ENCODE measurements at places on chromosomes 13 and 19.
A peak's percentile ranks its signal among the peaks of the same experiment; 100 is the strongest.

- DNase-seq, result no peak
These were observed 1646.2 kb upstream of the SPRY2 start for GRCh38 chr13:81987159-81987558.

DNA sequence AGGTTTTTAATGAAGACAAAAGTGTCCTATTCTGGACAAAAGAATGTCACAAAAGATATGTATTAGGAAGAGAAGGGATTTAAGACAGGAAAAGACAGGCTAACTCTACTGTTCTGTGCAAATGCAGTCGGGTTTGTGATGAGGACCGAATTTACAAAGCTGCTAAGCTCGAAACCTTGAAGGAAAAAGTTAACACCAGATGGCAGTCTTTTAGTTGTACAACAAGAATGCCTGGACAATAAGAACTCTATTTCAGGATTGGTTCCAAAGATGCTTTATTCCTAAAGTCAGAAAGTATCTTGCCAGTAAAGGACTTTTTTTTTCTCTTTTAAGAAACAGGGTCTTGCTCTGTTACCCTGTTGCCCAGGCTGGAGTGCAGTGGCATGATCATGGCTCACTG is 51.1 kb downstream of the HS6ST3 start:
- DNase-seq, result peak; percentile 2

DNA sequence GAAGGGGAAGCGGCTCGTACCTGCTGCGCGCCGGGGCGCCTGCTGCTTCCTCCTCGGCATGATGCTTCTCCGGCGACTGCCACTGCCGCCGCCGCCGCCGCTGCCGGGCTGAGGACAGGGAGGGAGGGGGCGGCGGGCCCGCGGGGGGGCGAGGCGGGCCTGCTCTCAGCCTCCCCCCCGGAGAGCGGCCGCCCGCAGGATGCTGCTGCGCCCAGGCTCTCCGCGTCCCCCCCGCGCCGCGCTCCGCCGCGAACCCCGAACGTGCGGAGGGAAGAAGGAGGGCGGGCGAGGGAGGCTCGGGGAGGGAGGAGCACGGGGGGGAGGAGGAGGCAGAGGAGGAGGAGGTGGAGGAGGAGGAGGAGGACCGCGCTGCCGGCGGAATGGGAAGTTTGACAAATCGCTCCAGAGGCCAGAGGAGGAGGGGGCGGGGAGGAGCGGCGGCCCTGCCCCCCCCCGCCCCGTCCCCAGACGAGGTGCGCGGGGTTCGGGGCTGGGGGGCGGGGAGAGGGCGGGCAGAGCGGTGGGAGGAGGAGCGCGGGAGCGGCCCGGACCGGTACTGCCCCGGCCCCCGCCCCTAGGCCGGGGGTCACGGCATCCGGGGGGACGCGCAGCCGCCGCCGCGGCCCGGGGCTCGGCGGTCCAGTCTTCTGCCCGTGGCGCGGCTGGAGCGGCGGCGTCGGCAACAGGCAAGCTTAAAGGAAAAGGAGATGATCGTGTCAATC is at the start of gene TSHZ3:
TSS of gene TSHZ3 (minus strand) at position 277 of the 722 bp plus-strand sequence. CDS start at position 60, 217 bp downstream.
- DNase-seq, result peak; percentile 34

- no peak for DNase-seq
These were observed 64.1 kb downstream of the SLC15A1 start for GRCh38 chr13:98688373-98688772.

GRCh38 chr19:9597027-9597426 is 12.7 kb upstream of the ZNF121 start:
- peak; percentile 33 for DNase-seq

- no peak for DNase-seq
These were observed 1890.9 kb downstream of the PCDH9 start for GRCh38 chr13:65339241-65339640.

DNA sequence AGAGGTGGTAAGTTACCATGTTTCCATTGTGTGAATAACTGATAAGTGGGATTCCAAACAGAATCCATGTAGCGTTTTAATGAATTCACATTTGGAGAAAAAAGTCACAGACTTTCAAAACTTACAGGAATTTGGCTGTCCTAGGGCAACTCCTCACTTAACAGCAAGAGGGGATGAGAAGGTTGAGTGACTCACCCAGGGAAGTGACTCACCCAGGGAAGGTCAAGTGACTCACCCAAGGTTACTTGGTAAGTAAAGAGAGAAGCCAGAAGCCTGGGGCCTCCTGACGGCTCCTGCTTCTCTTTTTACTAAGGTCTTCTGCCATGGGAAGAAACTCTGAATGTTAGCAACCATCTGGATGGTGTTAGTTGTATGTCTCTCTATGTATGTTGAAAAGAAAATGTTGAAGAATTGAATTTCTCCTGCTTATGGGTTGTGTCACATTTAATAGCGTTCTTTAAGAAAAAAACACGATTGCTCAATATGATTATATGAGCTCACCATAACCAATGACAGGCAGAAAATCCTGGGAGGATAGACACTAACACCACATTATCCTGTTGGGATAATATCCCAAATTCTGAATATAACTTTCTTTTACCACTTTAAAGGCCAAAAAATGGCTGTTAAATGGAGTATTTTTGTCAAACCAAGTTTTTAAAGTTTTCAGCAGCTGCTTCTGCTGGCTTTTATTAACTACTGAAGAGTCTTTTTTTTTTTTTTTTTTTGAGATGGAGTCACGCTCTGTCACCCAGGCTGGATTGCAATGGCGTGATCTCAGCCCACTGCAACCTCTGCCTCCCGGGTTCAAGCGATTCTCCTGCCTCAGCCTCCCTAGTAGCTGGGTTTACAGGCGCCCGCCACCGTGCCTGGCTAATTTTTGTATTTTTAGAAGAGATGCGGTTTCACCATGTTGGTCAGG is 195.6 kb downstream of the GGACT start:
- peak; percentile 99 for DNase-seq

DNA sequence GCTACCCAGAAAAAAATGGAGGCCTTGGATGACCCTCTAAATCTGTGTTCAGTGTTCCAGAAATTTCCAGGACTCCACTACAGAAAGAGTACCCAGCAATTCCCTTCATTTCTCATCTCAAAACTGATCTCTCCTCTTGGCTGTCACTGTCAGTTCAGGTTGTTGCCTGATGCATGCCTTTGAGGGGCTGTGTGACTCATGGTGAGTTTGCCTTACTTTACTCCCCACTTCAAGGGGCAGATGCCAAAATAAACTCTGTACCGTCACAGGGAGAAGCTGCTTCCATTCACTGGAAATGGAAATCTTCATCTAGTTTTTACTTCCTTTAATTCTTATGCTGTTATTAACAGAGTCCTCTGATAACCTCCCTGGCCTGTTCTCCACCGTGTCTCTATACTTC is 1075.0 kb downstream of the DIAPH3 start:
- no peak for DNase-seq

DNA sequence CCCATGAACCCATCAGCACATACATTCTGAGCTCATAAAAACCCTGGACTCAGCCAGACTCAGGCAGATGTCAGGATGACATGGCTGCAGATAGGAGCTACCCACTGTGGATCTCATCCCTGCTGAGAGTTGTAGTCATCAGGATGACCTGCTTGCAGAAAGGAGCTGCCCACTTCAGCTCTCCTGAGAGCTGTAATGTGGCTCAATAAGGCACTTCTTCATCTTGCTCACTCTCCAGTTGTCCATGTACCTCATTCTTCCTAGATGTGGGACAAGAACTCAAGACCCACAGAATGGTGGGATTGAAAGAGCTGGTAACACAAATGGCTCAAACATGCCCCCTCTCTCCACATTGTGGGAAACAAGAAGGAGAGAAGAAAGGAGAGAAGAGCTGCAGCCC is 58.2 kb downstream of the SLITRK1 start:
- no peak for DNase-seq

GRCh38 chr19:35332817-35333216 is 3.8 kb downstream of the CD22 start:
- no peak for DNase-seq

- no peak for DNase-seq
These were observed 528.1 kb downstream of the DIAPH3 start for GRCh38 chr13:59635589-59635988.

- no peak for DNase-seq
These were observed 2.1 kb downstream of the EFNB2 start for GRCh38 chr13:106533101-106533942.

DNA sequence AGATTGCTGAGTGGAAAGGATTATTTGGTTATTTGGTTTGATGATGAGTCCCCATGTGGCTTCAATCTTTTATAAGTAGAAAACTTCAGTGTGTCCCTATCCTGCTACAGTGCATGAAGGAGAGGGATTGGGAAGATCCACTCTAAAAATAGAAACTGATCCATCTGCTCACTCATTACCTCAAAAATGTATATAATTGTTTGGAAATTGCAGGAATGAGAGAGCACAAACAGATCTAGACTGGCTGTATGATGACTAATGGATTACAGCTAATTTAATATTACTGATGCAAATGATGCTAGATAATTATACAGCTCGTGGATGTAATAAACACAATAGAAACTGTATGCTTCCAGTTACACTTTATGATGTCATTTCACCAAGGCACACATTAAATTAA is 625.3 kb upstream of the PRR20A start:
- DNase-seq, result no peak

DNA sequence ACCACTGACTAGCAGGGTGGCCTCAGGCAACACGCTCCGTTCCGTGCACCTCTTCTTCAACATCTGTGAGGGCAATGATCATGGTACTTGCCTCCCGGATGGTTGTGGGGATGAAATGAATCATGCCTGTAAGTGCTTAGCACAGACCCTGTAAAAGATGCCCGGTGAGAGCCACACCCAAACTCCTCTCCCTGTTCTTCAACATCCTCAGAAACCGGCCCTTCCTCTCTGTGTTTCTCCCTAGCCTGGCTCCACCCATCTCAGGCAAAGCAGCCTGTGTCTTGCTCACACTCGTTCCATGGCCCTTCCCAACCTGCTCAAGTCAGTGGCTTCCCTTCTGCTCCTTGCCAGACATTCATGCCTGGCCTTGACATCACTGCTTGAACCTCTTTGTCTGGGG is 5.8 kb upstream of the DMKN start:
- DNase-seq, result no peak

DNA sequence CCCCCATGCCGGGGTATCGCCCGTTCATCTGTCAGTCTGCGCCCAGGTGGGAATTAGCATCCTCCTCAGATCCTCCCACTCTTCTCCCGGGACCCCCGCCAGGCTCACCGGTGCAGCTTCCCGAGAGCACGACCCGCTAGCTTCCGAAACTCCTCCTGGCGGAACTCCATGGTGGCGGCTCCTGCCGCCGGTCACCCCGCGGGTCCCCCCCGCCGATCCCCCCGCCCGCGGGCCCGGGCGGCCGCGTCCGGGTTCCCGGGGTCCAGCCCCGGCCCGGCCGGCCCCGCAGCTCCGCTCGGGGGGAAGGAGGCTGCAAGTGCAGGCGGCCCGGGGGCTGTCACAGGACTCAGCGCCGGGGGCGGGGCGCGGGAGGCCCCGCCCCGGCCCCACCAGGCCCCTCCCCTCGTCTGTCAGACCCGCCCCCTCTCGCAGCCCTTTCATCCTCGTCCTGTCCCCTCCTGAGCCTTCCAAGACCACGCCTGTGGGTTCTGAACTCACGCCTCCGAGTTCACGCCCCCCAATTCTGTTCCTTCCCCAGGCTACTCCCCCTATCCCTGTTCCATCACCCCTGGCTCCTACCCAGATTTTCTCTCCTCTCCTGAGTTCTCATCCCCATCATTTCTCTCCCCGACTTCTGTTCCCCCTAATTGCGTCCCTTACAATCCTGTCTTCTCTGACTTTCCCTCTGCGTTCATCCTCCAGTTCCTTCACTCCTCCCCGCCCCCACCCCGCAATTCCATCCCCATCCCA is at the start of gene SLC17A7:
TSS of gene SLC17A7 (minus strand) at position 318 of the 750 bp plus-strand sequence. CDS start at position 170, 148 bp downstream.
- no peak for DNase-seq

DNA sequence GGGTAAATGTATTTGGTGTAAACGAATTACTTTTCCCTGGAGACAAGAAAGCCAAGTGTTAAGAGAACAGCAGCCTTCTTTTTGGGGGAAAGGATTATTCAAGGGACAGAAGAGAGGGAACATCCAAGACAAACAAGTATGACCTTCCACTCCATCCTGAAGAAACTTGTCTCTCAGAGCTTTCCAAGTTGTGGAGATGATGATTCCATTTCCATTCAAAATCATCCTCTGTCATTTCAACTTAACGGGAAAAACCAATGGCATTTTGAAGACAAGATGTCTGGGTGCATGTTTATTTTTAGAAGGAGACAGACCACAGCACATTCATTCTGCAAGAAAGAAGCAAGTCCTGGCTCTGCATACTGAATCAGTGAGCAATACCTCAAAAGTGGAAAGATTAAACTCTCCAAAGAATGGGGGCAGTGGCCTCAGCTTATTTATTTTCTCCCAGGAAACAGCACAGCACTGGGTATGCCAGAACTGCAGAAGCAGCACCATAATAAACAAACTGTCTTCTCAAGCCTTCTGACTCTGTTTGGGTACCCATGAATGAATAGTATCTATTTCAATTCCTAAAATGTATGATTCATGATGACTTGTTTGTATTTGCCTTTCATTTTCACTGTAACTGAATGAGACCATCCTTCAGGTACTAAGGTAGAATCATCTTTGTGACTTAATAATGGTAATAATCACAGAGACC is 541.0 kb downstream of the RFC3 start:
- DNase-seq, result peak; percentile 66

- DNase-seq, result no peak
These were observed 588.3 kb upstream of the SLITRK1 start for GRCh38 chr13:84470528-84470927.

GRCh38 chr19:45577111-45577905 is 7.3 kb downstream of the OPA3 start:
- DNase-seq, result peak; percentile 53

GRCh38 chr19:13120817-13121216 is 2.8 kb downstream of the NACC1 start:
- DNase-seq, result no peak

DNA sequence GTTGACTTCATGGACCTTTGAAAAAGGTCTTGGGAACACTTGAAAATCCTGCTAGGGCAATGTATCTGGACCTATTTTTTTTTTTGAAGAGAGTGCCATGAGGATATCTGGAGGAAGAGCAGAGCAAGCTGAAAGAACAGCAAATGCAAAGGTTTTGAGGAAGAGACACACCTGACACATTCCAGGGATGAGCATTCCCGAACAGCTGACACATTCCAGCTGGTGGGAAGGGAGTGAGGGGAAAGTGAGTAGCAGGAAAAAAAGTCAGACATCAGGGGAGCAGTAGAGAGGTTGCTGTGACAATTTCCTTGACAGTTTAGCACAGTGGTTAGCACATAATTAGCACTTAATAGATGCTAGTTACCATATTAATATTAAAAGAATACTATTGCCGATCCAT is 14.7 kb downstream of the DGKH start:
- no peak for DNase-seq

- DNase-seq, result no peak
These were observed 12.2 kb downstream of the GTF2F2 start for GRCh38 chr13:45132369-45133064.

DNA sequence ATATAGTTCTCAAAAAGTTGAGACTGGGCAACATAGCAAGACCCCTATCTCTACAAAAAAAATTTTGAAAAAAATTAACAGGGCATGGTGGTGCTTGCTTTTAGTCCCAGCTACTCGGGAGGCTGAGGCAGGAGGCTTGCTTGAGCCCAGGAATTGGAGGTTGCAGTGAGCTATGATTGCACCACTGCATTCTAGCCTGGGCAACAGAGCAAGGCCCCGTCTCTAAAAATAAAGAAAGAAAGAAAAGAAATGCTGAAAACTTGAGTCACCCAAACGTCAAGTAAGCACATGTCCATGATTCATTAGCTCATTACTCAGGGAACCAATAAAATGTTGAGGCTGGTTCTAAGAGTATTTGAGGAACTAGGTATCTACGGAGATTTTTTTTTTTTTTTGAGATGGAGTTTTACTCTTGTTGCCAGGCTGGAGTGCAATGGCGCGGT is 33.9 kb upstream of the SEMA6B start:
- no peak for DNase-seq

All from AG04449 (cell line).